ENCODE measurements at places on chromosomes 7 and 10. TPM values are rescaled to one million over a fixed set of nuclear protein-coding genes. Genes with fewer than 3 reads are reported as not detected.

The ACBD7 gene
- total RNA-seq, result 1.6 TPM

The KCTD7 gene
- total RNA-seq, result 10.1 TPM

The CYP26C1 gene
- total RNA-seq, result 0.09 TPM

The EPDR1 gene
- 89.8 TPM for total RNA-seq

The PCDH15 gene
- total RNA-seq, result 0.27 TPM

The TSPAN33 gene
- 23.9 TPM for total RNA-seq

The BEND7 gene
- 5.6 TPM for total RNA-seq

The BHLHA15 gene
- 0.58 TPM for total RNA-seq

The OR2A2 gene
- total RNA-seq, result not detected

The MEOX2 gene
- 58.7 TPM for total RNA-seq

The OPN1SW gene
- total RNA-seq, result not detected

The EN2 gene
- total RNA-seq, result 0.09 TPM

The FAM3C gene
- 53.4 TPM for total RNA-seq

The DENND2A gene
- total RNA-seq, result 23.9 TPM

The GPRIN2 gene
- total RNA-seq, result 0.13 TPM

The RAPGEF5 gene
- total RNA-seq, result 21.8 TPM

The ITGA8 gene
- total RNA-seq, result 8.4 TPM

The KIF11 gene
- 12.3 TPM for total RNA-seq

The VAX1 gene
- total RNA-seq, result not detected

The PPIF gene
- 8.3 TPM for total RNA-seq

The DNAJC12 gene
- 8.5 TPM for total RNA-seq

The LDB3 gene
- 208 TPM for total RNA-seq

The CDHR3 gene
- 10.1 TPM for total RNA-seq

The OR9A2 gene
- total RNA-seq, result 0.18 TPM
